Activated CD4-positive, alpha-beta T cell treated with anti-CD3 and anti-CD28 coated beads for 24 hours (primary cell): ENCODE measurements at places on chromosomes 7 and 10.

GRCh38 chr10:111076191-111076681 is 593 bp upstream of the ADRA2A start:
- DNase-seq: no peak

DNA sequence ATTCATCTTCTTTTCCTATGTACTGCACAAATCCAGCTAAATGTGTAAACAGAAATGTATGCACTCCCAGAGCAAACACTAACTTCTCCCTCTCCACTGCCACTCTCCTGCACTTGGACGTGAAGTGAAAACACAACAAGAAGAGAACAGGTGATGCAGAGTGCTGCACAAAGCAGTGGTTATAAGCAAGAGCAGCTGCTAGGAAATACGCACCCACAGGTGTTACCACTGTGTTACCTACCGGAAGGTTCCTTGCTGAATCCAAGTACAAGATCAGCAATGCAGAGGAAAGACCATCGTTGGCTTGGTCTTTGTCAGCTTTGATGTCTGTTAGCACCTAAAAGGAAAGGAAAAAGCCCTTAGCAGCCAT is 54.6 kb upstream of the NCAPG2 start:
- DNase-seq: no peak

DNA sequence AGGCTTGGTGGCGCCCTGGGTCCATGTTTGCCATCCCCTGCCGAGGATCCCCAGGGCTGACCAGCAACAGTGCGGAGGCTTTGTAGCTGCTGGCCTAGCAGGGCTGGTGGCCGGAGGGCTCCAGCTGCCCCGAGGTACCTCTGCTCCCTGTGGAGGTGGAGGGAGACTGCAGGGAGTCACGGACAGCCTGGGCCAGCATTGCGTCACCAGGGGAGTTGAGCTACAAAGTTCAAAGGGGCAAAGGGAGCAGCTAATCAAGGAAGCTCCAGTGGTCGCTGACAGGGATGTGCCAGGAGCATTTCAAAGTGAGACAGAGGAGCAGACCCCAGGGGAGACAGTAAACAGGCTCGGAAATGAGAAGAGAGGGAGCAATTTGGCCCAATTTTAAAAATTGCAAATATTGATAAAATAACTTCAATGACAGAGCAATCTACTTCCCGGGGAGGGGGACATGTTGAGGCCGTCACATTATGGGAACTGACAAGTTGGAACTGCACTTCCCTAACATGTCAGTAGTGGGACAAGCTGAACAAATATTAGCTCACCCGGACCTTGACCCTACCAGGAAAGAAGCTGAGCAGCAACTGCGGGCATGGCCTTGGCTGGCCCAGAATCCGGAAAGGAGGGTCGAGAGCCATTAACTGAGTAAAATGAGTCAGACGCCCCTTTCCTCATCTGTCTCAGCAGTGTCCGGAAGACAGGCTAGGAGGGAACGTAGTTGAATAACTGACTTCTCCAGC is 39.4 kb downstream of the BTBD16 start:
- DNase-seq: no peak

DNA sequence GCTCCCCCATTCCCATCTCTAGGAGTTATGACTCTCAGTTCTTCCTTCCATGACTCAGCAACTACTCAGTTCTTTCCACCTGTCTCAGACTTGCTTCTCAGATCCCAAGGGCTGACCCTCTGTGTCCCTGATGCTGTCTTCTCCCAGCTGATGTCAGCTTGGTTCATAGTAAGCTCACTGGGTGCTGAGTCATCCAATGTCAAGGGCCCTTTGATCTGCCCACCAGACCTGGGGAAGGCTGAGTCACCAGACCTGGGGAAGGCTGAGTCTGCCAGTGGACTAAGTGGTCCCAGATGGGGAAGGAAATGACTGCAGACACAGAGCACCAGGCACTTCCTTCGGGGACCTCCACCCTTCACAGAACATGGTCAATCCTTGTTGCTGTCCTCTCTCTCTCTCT is 76.1 kb upstream of the ZEB1 start:
- peak; percentile 24 for DNase-seq

- DNase-seq: no peak
These were observed 66.6 kb downstream of the PLXNA4 start for GRCh38 chr7:132509643-132510042.

- no peak for DNase-seq
These were observed 18.9 kb upstream of the DYNC1I1 start for GRCh38 chr7:95753440-95753839.

DNA sequence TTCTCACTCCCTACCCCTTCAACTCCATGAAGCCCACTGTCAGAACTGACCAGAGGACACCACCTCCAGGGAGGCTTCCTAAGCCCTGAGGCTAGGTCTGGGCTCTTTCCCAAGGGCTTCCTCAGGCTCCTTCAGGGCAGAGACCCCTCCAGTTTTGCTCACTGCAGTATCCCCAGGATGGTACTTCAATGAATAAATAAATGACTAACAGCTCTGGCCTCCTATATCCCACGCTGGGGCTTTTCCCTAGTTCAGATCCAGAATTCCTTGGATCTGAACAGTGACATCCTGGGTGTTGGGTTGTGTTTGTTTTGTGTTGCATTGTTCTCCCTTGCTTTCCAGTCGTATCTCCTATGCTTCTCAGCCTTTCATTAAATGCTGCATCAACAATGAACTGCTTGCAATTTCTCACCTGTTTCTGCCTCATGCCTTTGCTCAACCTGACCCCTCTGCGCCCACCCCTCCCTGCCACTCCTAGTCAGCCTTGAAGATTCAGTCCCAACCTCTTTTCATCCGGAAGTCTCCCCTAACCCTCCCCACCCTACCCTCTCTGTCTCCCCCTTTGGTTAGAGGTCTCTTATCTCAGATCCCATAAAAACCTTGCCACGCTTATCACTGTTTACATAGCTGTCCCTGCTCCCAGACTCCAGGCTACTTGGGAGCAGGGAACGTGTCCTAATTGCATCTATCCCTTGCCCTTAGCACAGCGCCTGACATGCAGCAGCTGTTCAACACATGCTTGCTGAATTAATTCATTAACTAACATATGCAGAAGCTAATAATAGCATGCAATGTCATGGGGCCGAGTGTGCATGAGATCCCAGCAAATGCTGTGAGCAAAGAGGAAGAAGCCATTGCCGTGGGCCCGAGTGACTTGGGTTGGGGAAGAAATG is 41.7 kb downstream of the PPP1R3C start:
- no peak for DNase-seq

GRCh38 chr10:36573246-36573645 is 552.2 kb upstream of the ANKRD30A start:
- DNase-seq: no peak

- no peak for DNase-seq
These were observed 4.0 kb upstream of the SPOCK2 start for GRCh38 chr10:72092171-72092924.

DNA sequence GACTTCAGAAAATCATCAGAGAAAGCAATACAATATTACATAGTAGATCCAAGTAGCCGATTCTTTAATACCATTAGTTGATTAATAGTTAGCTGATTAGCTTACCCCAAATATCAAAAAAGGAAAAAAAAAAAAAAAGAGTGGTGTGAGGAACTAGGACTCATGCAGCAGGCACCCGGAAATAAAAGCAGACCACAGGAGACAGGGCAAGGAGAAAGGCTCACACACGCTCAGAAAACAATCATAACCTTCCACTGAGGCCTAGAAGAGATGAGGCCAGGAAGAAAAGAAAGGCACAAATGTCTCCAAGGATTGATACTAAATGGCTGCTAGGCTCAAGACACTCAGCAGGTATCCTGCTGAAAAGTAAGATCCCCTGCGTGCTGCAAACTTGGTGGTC is 25.9 kb downstream of the TRDMT1 start:
- no peak for DNase-seq

GRCh38 chr7:71826141-71826540 is 586.0 kb downstream of the CALN1 start:
- DNase-seq: no peak

- DNase-seq: no peak
These were observed 60.9 kb downstream of the SPOCK2 start for GRCh38 chr10:72027498-72027897.

- no peak for DNase-seq
These were observed 10.7 kb downstream of the FGL2 start for GRCh38 chr7:77188731-77189437.
